Stimulated activated naive B cell treated with anti-CD40 and anti-IgM and Interleukin-4, amounts not matched to agents 10 μg/mL and 1 μg/mL and 100 μg/mL, for 72 hours (primary cell): ENCODE measurements at places on chromosomes 13 and 19.
A peak's percentile ranks its signal among the peaks of the same experiment; 100 is the strongest.

DNA sequence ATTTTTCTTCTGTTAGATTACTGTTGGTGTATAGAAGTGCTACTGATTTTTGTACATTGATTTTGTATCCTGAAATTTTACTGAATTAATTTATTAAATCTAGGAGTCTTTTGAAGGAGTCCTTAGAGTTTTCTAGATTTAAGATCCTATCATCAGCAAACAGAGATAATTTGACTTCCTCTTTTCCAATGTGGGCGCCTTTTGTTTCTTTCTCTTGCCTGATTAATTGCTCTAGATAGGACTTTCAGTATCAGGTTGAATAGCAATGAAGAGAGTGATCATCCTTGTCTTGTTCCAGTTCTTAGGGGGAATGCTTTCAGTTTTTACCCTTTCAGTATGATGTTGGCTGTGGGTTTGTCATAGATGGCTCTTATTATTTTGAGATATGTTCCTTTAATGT, 5.6 kb upstream of the CD33 start:
- no peak for DNase-seq

DNA sequence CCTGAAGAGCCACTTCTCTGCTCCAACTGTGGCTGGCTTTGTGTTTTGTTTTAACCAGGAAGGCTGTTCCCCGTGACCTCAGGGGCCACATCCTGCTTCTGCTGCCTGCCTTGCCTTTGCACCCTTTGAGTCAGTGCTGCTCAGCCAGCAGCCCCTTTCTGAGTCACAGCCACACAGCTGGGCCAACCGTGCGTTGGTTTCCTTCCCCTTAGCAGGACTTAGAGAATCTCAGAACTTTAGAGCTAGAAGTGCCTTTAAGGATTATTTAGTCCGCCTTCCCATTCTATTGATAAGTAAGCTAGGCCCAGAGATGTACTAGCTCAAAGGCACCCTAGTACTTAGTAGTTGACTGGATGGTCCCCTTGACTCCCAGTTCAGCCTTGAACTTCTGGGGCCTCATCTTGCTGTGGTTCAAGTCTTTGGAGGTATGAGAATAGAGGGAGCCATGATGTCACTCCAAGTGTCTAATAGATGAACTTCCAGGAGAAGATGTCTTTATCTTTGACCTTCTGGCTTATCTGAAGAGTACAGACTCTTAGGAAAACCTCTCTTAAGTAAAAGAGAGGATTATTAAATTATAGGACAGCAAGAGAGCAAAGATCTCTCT, 8.0 kb downstream of the RGCC start:
- peak; percentile 83 for DNase-seq

DNA sequence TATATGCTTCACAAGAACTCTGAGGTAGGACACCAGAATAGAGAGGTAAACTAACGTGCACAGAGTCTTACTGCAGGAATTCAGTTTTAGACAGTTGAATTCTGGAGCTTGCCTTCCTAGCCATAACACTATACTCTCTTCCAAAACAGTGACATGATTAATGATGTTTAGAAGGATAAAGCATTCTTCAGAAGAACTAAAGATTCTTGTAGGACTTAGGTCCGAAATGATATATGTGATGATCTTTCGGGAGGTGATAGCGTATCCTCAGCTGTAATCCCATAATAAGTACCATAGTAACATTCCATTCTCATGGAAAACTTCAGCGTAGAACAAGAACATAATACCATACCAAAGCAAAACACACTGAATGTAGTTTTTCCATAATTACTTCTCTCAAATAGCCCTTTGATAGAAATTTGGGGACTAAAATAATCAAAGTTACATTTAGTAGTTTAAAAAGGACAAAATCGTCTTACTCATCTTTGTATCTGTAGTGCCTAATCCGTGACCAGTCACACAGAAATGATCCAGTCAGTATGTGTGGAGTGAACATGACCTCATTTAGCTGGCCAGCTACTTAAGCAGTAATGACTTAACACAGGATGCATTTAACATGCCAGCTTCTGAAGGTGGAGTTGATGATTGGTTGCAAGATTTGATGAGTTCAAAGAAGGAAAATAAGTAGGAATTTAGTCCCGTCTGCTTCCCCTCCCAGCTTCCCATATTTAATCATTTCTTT, 38.4 kb downstream of the PIBF1 start:
- no peak for DNase-seq

GRCh38 chr13:104057861-104058260, 991.6 kb upstream of the SLC10A2 start:
- no peak for DNase-seq

DNA sequence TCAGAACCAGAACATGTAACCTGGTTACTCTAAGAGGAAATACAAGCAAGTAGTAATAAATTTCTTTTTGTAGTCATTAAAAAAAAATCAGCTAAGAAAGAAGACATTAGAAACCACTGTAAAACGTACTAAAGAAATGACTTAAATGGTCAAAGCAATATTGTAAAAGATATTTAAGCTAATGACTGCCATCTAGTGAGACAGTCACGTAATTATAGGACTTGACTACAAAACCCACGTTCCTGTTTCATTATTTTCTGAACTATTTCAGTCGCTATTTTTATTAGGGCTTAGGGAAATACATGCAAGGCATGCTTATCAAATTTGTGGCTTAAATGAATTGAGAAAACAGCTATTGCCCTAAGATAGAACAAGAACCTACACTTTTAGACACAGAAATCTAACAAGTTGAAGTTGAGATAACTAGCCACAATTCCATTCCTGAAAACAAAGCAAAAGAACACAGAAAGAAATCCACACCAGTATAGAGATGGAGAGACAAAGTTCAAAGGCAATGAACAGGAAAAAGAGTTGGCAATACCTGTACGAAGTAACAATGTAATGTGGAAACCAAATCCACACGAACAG, 17.9 kb downstream of the ALG5 start:
- no peak for DNase-seq

- no peak for DNase-seq
Observed at GRCh38 chr13:42354241-42355091, 82.5 kb downstream of the AKAP11 start.

DNA sequence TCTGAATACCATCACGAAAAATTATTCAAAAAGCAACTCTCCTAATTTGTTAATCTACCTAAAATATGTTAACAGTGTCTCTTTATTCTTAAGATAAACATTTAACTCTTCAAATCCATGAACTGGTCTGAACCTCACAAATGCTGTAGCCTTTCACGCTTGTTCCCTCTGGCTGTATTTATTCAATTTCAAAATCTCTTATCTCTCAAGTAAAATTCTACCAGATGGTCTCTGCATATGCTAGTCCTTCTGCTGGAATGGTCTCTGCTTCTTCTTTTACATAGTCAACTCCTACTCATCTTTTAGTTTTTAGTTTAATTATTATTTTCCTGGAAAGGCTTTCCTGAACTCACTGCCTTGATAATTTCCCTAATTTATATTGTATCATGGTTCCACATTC, 232.9 kb upstream of the PCDH20 start:
- no peak for DNase-seq

- no peak for DNase-seq
Observed at GRCh38 chr13:76600081-76600480, 286.1 kb downstream of the KCTD12 start.

DNA sequence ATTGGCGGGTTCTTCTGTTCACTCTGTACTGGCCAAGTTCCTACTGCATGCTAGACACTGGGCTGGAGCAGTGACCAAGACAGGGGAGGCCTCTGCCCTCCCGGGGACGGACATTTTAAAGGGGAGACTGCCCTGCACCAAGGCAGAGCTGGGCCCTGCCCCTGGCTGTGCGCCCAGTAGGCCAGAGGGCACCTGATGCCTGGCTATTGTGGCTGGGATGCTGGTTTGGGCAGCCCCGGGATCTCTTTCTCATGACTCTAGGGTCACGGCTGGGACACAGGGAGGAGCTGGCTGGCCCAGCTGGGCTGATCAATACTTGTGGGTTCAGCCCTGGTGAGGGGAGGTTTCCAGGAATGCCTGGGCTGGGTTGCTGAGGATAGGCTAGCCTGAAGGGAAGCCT, 17.7 kb downstream of the LIPE start:
- DNase-seq = no peak

DNA sequence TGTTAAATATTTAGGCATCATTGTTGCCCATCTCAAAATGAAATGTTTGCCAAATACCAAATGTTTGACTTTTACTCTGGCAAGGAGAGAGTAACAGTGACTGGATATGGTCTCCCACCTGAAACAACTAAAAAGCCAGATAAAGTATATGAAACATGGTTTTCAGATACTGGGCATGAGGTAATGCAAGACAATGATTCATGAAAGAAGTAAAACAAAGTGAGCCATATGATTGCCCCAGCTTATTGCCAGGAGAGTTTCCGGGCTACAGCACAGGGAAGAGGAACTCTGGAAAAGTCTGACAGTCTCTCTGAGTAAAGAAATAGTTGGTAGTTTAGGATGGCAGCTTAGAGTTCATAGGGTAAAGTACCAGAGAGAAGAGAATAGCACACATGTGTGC, 354.6 kb downstream of the DNAJC15 start:
- DNase-seq = no peak

DNA sequence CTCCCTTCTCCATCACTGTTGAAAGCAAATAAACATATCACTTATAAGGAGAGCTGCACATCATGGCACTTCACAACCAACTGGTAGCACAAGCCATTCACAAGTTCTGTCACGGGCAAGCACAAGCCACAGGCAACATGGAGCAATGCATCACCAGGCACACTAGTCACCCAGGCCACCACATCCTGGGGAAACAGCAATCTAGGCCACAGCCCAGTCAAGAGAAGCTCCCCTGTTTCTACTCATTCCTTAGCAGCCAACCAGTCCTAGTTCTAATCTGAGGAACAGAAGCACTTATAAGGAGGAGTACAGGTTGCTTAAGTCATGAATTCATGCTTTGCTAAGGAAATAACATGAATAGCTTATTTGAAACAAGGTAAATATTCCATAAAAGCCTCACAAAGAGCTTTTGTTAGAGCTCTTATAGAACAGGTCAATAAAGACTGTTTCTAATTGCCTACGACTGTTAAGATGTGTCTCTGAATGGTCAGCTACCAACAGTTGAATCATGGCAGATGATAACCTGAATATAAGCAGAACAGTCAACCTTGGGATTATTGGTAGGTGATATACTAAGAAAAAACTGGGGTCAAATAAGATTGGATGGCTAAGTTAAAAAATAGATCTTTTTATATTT, 169.0 kb downstream of the TBC1D4 start:
- DNase-seq = no peak

DNA sequence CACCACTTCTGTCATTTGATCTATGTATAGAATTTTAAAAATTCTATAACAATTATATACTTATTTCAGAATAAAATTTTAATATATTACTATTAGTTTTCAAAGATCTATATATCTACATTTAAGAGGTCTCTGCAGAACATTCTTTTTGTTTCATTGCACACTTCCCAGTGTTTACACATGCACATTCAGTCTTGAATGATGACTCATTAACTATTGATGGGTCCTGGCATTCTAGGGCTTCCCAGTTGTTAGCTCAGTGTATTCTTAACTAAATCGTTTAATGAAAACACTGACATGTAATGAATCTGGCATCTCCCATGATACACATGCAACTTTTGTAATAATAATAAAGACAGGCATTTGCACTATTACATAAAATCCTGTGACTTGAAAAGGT, 324.6 kb downstream of the KLF12 start:
- no peak for DNase-seq

DNA sequence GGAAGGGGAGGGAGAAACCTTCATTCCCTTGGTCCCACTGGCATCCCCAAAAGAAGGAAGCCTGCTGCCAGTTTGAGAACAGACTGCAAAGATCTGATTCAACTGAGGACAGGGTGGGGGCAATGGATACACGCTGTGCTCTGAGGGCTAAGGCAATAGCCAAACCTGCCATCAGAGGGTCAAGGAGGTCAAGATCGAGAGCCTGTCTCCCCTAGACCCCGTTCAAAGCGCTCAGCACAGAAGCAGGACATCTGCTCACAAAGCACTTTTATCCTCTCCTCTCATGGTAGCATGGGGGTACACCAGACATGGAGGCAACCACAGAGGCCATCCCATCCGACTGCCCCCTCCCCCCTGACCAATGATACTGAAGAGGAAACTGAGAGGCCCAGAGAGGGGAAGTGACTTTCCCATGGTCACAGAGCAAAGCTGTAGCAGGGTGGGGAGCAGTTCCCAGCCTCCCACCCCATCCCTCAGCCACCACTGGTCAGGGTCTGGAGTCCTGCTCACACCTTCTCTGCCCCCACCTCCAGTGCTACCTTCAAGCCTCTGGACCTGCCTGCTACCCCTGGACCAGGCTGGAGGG, 11.1 kb downstream of the POU2F2 start:
- DNase-seq = no peak

DNA sequence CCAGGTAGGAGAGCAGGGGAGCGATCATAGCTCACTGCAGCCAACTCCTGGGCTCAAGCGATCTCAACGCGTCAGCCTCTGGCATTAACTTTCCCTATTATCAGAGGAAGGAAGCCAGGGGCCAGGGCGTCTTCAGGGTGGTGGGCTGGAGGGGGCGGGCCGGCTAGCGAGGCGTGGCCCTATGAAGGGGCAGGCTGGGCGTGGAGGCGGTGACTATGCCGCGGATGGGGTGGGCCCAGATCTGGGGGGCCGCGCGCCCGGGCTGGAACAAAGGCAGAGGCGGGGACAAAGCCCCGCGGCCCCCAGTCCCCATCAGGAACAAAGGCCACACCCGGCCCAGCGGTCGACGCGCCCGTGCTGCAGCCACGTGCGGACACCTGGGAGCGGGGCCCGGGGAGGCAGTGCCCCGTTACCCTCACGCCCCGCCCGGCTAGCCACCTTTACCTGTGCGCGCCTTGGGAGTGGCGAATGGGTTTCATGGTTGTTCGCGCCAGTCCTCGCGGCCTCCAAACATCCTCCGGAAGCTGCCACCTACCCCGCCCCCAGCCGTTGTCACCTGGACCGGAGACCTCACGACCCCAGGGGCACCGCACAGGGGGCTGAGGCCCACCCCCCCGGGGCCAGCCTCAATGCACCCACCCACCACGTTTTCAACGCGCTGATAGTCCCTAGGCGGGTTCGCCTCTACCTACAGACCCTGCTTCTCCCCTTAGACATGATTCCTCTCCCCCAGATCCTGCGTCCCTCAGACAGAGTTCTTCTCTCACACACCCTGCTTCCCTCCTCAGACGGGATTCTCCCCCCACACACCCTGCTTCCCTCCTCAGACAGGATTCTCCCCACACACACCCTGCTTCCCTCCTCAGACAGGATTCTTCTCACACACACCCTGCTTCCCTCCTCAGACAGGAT, 5.4 kb upstream of the TRIM28 start:
- DNase-seq = no peak

DNA sequence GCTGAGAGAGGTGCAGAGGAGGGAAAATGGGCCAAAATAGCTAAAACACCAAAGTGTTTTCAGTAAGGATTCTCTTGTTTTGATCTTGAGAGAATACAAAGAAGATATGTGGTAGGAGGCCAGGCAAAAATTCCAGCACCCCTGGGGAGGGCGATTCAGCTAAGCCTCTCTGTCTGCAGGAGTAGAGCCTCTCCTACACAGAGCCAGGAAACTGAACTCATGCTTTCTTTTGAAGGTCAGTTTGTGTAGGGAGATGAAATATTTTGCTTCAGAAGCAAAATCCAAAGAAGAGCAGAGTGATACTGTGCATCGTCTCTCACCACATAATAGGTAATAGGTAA, 565.0 kb downstream of the FGF9 start:
- no peak for DNase-seq
